Lower lobe of right lung (tissue), 2 donors: ENCODE measurements at places on chromosomes 1 and 21. TPM values are rescaled to one million over a fixed set of nuclear protein-coding genes. Genes with fewer than 3 reads are reported as not detected.

DNA sequence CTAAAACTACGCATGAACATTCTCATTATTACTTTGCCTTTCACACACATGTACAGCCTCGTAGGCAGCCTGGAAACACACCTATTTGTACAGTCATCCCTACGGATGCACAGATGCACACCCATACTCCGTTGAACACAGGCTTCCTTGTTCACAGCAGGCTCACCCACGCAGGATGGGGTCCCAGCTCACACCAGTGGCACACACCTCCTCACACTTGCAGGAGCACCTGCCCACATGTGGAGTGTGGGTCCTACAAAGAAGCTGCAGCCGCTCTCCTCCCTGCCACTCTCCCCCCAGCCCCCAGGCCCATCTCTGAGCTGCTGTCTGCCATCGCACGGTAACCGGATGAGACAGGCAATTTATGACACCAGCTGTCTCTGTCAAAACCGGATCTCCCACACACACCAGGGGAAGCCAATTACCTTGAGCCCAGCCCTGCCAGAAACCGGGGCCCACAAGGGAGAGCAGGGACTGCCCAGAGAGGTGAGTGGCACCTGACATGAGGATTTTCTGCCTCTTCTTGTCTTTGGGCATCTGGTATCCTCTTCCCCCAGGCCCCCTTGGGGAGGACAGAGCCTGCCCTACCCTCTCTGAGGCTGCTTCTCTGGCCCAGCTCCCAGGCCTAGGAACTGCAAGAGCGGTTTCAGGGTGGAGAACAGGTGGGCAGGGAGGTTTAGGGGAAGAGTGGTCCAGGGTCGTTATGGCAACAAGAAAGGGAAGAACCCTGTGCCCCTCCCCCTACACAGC is 175.4 kb downstream of the IGSF21 start:
- no peak for DNase-seq

- DNase-seq = no peak
These were observed 4.9 kb upstream of the TRIM63 start for GRCh38 chr1:26072305-26072704.

GRCh38 chr1:197774466-197775281 is 606 bp downstream of the DENND1B start:
- peak; percentile 75 for DNase-seq

- DNase-seq = no peak
These were observed 5.5 kb downstream of the SEC16B start for GRCh38 chr1:177964336-177964735.

DNA sequence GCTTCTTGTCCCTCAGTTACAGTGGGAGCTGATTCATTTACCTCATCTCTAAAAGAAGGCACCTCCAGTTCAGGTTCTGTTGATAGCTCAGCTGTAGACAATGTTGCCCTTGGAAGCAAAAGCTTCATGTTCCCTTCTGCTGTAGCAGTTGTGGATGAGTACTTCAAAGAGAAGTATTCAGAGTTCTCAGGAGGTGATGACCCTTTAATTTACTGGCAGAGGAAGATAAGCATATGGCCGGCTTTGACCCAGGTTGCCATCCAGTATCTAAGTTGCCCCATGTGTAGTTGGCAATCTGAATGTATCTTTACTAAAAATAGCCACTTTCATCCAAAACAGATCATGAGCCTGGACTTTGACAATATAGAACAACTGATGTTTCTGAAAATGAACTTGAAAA is 4.5 kb downstream of the ZBED6 start:
- DNase-seq = no peak

DNA sequence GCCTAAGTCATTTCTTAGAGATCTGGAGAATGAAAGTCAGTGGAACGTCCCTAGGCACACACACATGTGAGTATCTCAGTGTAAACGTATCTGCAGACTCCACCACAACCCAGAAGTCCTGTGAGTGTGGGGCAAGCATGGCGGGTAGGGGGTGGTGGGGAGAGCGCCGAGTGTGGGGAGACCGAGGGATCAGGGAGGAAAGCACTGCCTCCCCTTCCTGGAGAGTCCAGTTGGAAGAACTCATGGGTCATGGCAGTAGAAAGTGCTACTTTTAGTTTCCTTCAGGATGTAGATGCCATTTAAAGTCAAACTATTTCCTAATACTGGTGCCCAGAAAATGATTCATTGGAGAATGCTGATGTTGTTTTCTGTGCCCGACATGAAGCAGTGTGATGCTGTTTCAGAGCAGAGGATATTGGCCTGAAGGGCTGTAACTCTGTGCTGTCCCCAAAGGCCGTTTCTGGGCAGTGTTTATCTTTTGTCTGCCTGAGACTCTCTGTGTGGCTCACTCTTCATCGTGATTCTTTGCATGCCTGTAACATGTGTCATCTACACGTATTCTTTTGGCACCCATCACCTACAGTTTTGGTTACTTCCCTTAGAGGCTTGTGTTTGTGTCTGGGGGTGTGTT is 45.7 kb upstream of the TSPAN2 start:
- DNase-seq = no peak

DNA sequence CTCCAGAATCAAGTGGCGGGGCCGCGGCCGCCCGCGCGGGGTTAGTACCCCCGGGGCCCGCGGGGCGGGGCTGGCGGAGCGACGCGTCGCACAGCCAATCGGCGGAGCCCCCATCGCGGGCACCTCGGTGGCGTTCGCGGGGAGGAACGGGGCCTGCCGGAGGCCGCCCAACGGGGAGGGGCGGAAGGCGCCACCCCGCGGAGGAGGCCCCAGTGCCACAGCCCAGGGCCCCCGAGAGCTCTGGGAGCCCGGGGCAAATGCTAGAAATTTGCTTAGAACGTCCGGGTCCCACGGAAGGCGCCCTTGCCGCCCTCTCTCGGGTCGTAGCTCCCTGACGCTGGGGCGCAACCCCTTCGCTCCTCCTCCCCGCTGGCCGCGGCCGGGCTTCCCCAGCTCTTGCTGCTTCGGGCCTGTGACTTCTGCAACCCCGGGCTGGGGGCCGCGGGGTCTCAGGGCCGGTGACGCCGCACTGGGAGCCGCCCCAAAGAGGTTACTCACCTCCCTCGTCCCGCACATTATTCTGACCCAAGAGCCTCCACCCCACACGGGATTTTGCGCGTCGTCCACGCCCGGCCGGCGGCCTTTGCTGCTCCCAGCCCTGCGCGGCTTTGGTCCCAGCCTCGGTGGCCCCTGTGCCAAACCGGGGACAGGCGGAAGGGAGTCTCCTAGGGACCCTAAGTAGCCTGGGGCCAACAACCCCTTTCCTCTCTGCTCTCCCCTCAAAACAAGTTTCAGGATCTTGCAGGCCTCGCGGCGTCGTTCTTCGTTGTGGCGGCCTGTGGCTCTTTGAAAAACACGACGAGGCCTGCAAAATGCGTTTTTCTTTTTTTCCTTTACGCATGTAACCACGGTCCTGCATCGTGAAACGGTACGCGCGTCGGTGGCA is at the start of gene RUNX3:
TSS of gene RUNX3 (minus strand) at position 17 of the 886 bp plus-strand sequence. CDS start 408 bp downstream, outside the sequence.
- DNase-seq = peak; percentile 85

DNA sequence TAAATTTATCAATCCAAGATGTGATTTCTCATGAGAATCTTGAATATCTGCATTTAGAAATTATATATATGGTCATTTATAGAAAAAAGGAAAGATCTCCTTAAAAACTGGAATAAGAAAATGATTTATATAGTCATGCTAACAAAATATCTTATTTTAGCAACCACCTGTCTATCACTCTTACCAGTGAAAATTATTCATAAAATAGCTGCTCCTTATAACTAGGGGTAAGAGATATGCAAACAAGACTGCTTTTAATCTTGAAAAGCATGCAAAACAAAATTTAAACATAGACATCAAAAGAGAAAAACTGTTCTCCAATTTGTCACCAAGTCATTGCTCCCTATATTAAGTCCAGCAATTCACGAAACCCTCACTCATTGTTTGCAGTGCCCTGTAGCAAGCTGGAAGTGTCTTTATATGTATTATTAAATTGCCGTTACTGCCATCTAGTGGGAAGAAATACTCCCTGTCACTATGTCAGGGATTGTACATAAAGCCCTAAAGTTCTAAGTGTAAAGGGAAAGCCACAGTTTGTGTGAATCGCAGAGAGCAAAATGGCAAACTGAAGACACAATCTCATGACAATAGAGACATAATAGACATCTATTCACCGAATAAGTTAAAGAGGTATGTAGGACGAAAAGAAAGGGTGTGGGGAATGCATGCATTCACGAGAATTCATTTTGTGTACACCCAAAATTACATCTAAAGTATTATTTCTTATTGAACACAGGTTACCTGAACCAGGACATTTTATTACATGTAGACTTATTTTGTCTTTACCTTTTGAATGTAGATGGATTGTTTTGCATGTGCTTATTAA is 600.5 kb downstream of the USP25 start:
- no peak for DNase-seq

- DNase-seq = no peak
These were observed 29.3 kb downstream of the C1orf141 start for GRCh38 chr1:67105508-67105907.

GRCh38 chr1:62058956-62059355 is 135.7 kb upstream of the L1TD1 start:
- DNase-seq = no peak

GRCh38 chr1:78493451-78493850 is 2.7 kb downstream of the PTGFR start:
- no peak for DNase-seq

ETNK2 gene
- 4.5 TPM for total RNA-seq

AGL gene
- 14.6 TPM for total RNA-seq

RORC gene
- total RNA-seq = 21.7 TPM

TAS1R2 gene
- total RNA-seq = not detected

OR6K2 gene
- not detected for total RNA-seq

OLIG2 gene
- not detected for total RNA-seq

FBLIM1 gene
- 20.1 TPM for total RNA-seq

ALG14 gene
- 4.6 TPM for total RNA-seq

NBPF4 gene
- total RNA-seq = not detected

DDR2 gene
- total RNA-seq = 47.0 TPM

SYCP1 gene
- total RNA-seq = not detected

MAP10 gene
- 2.6 TPM for total RNA-seq

HTR6 gene
- total RNA-seq = not detected
